Thoracic aorta (tissue), 2 donors: ENCODE measurements at places on chromosomes 2 and 18. TPM values are rescaled to one million over a fixed set of nuclear protein-coding genes. Genes with fewer than 3 reads are reported as not detected.

GALNT3 gene
- total RNA-seq, result 3.5 TPM

ACVR1C gene
- total RNA-seq, result not detected

EDAR gene
- total RNA-seq, result not detected

CYBRD1 gene
- total RNA-seq, result 357 TPM

FSIP2 gene
- total RNA-seq, result 2.4 TPM

PLGLB2 gene
- total RNA-seq, result not detected

APLF gene
- total RNA-seq, result 4.9 TPM

TEKT4 gene
- not detected for total RNA-seq

SMYD1 gene
- not detected for total RNA-seq

PROC gene
- not detected for total RNA-seq

KIF5C gene
- total RNA-seq, result 4.5 TPM

ACADL gene
- 51.6 TPM for total RNA-seq

CROCC2 gene
- total RNA-seq, result not detected

NTSR2 gene
- not detected for total RNA-seq

ARHGAP15 gene
- 11.0 TPM for total RNA-seq

ACAA2 gene
- 26.5 TPM for total RNA-seq

REG1B gene
- not detected for total RNA-seq

VWC2L gene
- total RNA-seq, result not detected

HOXD13 gene
- total RNA-seq, result not detected

ALPP gene
- total RNA-seq, result not detected

UPP2 gene
- total RNA-seq, result not detected

GALR1 gene
- under 0.01 TPM for total RNA-seq

FAP gene
- 21.3 TPM for total RNA-seq

SMYD5 gene
- 12.6 TPM for total RNA-seq

CFC1B gene
- total RNA-seq, result not detected

UGT1A3 gene
- total RNA-seq, result not detected
